ENCODE measurements at places on chromosomes 5 and 9.

DNA sequence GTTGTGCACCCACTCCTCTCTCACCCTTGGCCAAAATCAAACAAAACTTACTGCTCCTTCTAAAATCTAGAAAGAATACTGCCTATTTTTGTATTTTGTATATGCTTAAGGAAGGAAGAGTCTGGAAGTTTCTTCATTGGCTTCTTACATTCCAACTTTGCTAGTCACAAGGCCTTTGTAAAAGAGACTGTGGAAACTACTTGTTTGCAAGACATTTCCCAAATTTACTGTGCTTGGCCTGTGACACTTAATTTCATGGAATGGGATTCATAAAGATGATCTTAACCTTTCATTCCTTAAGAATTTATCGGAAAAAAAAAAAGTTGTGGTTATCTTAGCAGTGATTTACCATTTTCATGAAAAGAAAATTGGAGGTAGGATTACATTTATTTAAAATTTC, 208.9 kb downstream of the VPS13A start:
- DNase-seq = no peak

- DNase-seq = peak; percentile 10
These were observed 92.1 kb downstream of the DAB2IP start for GRCh38 chr9:121743441-121744001.

DNA sequence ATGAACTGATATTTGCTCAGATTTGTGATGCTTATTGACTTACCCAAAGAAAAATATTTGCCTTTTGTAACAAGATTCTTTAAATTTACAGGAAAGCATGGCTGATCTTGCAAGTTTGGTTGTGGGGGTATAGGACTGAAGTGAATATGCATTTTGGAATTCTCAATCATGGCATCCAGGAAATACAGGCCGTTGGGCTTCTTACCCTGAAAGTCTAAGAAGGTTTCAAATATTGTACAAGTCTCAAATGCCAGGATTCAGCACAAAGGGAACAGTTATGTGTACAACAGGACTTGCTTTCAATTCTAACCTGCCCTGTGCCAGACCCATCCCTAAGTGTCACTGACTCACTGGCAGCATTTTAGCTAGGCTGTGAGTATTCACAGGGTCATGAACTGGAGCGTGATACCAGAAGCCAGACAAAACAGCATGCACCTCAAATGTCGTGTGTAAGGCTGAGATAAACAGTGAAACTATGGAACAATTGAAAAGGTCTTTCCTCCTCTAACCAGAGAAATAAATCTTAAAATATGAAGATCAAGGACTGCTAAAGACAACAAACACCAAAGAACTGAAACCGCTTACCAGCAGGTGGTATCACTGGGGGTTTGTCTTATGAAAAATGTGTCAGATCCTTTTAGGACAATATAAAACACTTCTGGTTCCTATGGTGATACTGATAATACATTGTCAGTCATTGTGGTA, 168.6 kb upstream of the RGMB start:
- no peak for DNase-seq

DNA sequence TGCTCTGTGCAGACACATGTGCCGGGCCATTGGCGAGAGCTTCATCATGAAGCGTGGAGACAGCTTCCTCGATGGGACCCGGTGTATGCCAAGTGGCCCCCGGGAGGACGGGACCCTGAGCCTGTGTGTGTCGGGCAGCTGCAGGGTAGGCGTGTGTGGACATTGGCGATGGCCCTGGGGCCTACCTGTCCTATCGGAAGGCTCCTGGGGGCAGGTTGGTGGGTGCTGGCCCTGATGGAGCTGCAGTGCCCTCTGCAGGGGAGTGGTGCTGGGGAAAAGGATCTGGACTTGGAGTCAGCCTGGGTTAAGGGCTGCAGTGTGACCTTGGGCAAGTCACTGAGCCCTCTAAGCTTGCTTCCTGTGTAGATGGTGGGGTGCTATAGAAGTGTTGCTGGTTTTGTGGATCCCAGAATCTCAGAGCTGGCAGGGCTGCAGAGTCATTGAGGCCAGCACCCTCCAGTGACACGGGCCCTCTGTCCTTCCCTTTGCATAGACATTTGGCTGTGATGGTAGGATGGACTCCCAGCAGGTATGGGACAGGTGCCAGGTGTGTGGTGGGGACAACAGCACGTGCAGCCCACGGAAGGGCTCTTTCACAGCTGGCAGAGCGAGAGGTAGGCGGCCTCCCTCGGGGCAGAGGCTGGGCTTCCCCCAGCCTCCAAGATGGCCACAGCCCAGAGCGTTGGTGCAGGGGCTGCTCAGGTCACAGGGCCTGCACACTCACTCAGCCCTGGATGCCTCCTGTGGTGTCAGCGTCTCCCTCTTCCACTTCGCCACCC, 15.8 kb downstream of the ADAMTS13 start:
- no peak for DNase-seq

GRCh38 chr9:113630386-113631136, 167.0 kb downstream of the RGS3 start:
- no peak for DNase-seq

DNA sequence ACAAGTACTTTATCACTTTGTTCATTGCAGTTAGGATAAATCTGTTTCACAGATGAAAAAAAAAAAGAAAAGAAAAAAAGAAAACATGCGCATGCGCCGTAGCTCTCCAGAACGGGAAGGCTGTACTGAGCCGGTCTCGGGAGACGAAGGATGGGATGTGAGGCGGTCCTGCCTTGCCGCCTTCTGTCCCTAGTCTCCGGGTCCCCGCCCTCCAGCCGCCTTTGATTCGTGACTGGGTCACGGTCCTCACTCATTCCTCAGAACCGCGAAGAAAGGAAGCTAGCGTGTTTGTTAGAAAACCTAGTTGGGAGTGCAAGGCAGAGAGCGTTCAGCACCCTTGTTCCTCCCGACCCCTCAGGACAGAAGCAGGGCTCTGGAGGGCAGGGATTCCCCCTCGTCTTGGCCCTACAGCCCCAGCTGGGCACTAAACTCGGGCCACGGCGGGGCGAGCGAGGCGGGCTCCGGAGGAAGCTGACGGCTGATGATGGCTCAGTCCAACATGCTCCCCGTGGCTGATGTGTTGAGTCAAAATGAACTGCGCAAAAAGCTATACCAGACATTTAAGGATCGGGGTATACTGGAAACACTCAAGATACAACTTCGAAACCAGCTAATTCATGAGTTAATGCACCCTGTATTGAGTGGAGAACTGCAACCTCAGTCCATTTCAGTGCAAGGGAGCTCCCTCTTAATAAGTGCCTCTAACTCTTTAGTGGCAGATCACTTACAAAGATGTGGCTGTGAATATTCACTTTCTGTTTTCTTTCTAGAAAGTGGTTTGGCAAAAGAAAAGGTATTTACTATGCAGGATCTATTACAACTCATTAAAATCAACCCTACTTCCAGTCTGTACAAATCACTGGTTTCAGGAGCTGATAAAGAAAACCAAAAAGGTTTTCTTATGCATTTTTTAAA, 40.0 kb downstream of the CPLANE1 start:
- DNase-seq = no peak

- DNase-seq = no peak
These were observed 8.0 kb downstream of the PDCD1LG2 start for GRCh38 chr9:5518171-5518936.
